Stimulated activated CD4-positive, alpha-beta T cell treated with anti-CD3 and anti-CD28 coated beads, Interleukin-1b, Interleukin-23, amount 100 ng/mL, for 1 hour (primary cell): ENCODE measurements at places on chromosomes 5 and 9.

GRCh38 chr9:109379513-109379912, 58.7 kb upstream of the EPB41L4B start:
- DNase-seq, result no peak

DNA sequence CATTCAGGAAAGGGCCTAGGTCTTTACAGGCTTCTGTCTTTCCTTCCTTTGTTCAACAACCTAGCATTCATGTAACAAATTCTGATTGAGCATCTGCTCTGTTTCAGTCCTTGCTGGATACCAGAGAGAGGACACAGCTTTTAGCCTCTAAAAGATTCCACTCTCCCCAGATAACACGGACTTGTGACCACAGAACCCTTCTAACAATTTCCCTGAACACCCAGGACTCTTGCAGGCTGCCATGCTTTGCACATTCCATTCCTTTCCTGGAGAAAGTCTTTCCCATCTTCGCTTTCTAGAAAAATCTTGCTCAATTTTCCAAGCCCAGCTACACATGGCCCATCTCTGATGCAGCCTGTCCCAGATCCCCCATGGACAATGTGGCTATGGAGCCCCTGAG, 310.9 kb downstream of the ACTL7B start:
- DNase-seq, result no peak

DNA sequence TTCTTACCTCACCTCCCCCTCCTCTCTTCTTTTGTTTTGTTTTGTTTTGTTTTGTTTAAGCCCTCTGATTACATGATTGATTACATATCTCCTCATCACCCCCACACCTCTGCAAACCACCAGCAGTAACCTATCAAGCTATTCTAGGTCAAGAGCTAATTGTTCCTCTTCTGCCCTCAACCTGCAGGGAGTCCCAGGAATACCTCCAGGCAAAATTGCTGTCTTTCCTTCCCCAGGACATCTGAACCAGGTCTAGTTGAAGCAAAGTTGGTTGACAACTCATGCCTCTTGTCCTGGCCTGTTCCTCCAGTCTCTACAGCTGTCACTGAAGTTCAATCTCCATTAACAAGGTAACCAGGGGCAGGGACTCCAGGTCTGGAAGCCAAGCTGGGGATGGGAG, 80.0 kb upstream of the PTGER4 start:
- no peak for DNase-seq

GRCh38 chr5:180783340-180784052, 19.1 kb downstream of the MGAT1 start:
- DNase-seq, result no peak

DNA sequence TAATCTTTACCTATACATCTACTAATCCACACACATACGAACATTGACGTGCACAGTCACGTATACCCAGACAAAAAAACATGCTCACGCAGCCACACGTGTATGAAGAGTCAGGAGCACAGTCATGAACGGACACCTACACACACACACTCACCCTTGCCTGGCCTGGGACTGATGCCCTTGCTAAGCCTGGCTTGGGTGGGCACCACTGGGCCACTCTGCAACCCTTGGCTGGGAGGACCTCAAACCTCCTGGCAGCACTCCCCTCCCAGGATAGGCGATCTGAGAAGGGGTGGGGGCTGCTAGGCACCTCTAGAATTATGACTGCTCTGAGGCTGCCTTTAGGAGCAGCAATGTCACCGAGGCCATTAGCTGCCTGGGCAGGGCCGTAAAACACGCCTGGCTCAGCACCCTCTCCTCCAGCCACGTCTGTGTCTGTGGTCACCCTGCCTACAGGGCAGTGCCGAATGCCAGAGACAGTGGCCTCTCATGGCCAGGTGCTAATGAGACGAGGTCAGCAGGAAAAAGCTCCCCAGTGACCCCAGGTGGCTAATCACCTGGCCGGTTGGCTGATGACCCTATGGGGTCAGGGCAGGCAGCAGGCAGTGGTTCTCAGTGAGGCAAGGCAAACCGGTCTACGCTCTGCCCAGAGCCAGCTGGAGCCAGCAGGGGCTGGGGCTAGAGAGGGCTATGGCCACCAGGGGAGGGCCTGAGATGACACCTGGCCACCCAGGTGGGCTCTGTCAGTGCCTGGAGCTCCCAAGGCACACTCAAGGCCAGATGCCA, 33.7 kb upstream of the MVB12B start:
- no peak for DNase-seq

DNA sequence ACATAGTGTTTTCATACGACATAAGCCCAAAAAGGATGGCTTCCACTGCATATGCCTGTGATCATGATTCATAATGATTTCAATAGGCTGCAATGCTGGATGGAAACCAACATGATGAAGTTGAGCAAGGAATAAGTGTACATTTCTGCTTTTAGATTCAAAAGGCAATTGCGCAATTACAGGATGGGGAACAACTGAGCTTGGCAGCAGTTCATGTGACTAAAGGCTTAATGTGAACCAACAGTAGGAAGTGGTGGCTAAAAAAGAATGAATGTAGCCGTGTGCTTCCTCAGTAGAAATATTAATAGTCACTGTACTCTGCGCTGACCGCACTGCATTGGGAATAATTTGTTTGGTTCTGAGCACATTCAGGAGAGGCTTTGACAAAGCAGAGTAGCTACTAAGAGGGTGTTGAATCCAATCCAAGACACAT, 51.2 kb downstream of the SLC1A3 start:
- DNase-seq, result no peak

DNA sequence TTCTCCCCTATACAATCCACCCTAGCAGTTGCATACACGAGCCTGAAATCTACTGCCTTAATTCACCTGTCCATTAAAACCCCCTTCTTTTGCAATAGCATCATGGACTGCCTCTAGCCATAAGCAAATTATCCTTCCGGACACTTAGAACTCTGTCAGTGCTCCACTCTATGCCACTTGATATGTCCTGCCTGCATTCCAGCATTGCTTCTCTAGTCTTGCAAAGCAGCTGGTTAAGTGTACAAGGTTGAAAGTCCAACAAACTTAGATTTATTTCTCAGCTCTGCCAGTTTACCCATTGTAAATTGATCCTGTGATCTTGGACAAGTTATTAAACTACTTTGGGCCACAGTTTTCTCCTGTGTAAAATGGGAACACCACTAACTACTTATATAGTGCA, 197.9 kb downstream of the EPB41L4A start:
- no peak for DNase-seq

- no peak for DNase-seq
Measured at GRCh38 chr9:131094622-131095021, 1.7 kb upstream of the AIF1L start.

DNA sequence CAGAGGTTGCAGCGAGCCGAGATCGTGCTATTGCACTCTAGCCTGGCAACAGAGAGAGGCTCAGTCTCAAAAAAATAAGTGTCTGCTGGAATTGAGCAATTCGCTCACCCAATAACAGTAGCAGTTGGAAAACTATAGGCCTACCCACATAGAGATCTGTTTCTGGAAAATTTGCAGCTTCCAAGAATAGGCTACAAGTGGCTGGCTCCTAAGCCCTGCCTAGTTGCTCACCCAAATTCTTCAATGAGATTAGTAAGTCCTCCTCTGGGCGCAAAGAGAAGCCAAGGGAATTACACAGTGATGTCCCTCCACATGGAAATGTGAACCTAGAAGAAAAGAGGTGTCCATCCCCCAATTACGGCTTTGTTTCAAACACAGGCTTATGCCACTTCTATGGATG, 42.6 kb upstream of the RNF38 start:
- DNase-seq, result no peak

DNA sequence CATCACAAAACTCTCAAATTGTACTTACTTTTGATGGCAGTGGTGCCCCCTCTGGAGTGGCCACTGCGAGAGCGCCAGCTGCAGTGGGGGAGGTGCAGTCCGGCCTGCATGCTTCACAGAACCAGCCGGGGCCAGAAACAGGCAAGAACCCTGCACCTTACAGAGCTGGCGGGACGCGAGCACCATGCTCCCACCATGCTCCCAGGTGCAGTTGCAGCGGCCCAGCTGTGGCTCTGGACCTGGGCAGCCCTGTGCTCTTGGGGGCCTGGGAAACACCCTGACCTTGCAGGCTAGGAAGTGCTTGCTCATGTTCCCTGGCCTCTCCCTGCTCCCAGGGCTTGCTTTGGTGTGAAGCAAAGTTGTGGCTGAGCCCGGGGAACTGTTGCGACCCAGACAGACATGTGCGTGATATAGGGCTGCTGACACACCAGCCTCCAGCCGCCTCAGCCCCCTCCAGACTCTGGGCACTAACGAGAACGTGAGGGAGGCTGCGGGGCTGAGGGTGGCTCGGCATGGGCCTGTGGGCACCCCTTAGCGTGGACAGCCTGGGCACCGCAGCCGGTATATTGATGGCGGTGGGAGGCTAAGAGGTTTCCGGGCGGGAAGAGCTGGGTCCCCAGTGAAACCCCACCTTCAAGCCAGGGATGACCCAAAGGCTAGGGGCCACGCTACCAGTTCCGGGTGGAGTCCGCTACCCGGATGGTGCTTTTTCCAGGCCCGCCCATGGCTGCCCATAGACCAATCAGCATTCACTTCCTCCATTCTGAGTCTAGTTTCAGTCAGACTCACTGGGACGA, 1809.9 kb upstream of the ACO1 start:
- DNase-seq, result no peak

- DNase-seq, result no peak
Measured at GRCh38 chr5:5306696-5307095, 115.8 kb upstream of the ICE1 start.

DNA sequence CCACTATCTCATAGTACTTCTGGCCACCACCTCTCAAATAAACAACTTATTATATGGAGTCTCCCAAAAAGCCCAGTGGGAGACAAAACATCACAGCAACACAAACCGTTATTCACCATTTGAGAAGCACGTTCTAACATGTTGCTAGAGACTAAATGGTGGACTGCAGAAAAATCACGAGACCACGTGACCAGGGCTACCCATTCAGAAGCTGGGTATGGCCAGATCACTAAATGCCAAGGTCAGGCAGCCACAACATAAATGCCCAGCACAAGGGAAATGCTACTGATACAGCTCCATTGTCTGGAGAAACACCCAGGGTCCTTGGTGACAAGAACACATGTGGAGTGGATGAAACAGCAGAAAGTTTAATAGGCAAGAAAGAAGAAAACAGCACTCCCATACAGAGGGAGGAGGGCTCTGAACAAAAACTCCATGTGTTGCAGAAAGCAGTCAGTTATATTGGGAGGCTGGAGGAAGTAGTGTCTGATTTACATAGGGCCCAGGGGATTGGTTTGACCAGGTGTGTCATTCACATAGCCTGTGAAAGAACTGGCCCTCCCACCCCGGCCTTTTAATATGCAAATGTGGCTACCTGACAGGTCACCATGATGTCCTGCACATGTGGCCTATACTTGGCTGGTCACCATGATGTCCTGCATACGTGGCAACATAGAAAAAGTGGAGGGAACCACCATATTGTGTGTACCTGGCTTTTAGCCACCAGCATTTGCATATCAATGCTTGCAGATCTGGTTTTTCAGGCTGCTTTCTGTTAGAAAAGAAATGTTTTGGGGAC, 97.2 kb downstream of the TRIM36 start:
- no peak for DNase-seq

DNA sequence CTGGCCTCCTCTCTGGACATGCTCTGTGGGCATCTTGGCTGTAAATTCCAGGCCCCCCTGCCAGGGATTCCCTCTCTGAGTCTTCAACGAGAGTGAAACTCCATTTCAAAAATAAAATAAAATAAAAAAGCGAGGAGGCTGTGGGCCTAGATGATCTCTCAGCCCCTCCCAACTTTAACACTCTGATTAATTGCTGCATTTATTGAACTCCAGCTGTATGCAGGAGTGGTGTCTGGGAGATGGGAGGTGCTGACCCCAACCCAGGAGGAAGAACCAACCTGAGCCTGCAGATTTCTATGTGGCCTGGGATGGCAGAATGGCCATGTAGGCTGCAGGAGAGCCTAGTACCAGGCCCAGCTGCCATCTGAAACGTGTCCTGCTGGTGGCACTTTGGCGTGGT, 154.5 kb upstream of the IER5L start:
- no peak for DNase-seq

- DNase-seq, result no peak
Measured at GRCh38 chr9:115230924-115231515, 113.1 kb upstream of the TNC start.

- DNase-seq, result no peak
Measured at GRCh38 chr5:50564079-50564478, 102.4 kb upstream of the PARP8 start.

GRCh38 chr9:86788456-86788855, 158.8 kb downstream of the GAS1 start:
- no peak for DNase-seq

DNA sequence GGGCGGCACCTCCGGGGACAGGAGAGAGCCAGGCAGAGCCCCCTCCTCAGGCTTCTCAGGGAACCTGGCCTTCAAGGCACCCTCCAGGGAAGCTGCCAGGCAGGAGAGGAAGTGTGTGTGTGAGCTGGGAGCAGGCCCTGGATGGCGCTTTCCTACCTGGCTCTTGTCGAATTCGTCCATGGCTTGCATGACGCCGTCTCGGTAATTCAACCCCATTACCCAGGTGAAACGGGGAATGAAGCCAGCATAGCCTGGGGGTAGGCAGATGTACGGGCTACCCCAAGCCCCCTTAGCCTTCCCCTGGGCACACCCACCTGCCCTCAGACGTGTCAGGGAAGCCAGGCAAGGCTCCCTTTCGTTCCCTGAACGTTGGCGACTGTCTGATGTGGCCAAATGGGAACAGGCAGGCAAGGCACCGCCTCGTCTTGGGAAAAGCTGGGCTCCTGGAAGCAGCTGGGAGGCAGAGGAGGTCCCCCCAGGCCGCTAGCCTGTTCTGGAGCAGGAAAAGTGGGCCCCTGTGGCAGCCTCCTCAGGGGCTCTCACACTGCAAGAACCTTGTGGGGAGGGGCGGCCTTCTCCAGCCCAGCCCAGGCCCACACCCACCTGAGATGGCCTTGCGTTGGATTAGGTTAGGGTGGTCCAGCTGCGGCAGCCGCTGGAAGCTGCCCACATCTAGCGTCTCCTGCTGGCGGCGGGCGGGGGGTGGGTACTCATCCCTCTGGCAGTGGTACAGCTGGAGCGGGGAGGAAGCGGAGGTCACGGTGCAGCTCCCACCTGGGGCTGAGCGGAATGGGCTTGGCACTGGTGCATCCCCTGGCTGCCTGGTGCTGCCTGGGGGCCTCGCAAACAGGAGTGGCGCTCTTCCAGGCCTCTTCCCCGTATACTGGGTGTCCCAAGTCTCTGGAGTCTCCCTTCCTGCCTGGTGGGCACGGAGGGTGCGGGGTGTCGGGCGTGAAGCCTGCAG, 3.7 kb downstream of the TUBB4B start:
- DNase-seq, result no peak

- no peak for DNase-seq
Measured at GRCh38 chr5:176359658-176360057, 1.9 kb downstream of the KIAA1191 start.

DNA sequence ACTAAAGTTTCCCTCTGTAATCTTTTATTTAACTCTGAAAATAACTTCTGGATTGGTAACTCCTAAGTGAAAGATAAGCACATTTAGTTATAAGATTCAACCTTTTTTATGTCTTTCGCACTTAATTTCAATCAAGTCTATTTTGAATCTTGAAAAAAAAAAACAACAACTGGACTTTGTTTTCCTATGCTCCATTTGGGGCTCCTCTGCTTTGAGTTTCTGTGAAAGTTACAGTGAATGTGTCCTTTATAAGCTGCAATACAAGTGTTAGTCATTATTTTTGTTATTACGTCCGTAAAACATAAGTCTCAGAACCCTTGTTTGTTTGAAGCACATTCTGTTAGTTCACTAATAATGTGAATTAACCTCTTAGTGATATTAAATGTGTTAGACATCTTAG, 276.8 kb downstream of the ADAMTS6 start:
- no peak for DNase-seq
